Activated naive CD8-positive, alpha-beta T cell treated with anti-CD3 and anti-CD28 coated beads for 36 hours (primary cell): ENCODE measurements at places on chromosomes 1 and 21. TPM values are rescaled to one million over a fixed set of nuclear protein-coding genes. Genes with fewer than 3 reads are reported as not detected.

Gene AGTRAP
- total RNA-seq = 11.0 TPM

DNA sequence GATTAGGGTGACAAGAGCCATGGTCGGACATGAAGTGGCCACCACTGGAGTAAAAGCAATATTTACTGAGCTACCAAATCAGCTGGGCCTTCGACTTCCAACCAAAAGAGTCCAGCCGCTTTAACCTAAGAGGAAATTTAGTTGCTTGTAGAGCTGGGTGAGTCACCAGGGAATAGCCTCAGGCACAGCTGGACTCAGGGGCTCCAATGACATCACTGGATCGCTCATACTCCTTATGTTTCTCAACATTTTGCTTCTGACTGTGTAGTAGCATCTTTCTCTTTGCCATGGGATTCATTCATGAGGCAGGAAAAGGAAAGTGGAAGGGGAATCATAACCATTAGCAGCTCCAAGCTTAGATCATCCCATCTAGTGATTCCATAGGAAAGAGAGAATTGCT, 664.4 kb downstream of the MATN1 start:
- H3K36me3 ChIP-seq = no peaks in the 10 kb centered on the region
- no peak overlapping the region for H3K4me3 ChIP-seq
- no peaks in the 10 kb centered on the region for H3K27me3 ChIP-seq
- no peaks in the 10 kb centered on the region for H3K4me1 ChIP-seq

GRCh38 chr1:88462096-88462487, 222.0 kb upstream of the PKN2 start:
- no peaks in the 10 kb centered on the region for H3K4me1 ChIP-seq
- H3K27ac ChIP-seq = no peak overlapping the region
- H3K27me3 ChIP-seq = peaks cover 38% of the 10 kb centered on the region
- H3K4me3 ChIP-seq = no peak overlapping the region
- no peaks in the 10 kb centered on the region for H3K36me3 ChIP-seq

Gene HCN3
- total RNA-seq = 1.6 TPM

- H3K4me1 ChIP-seq = peaks cover 56% of the 10 kb centered on the region
Measured at GRCh38 chr1:12595757-12596006, 22.3 kb downstream of the DHRS3 start.

Gene GPR61
- total RNA-seq = not detected

DNA sequence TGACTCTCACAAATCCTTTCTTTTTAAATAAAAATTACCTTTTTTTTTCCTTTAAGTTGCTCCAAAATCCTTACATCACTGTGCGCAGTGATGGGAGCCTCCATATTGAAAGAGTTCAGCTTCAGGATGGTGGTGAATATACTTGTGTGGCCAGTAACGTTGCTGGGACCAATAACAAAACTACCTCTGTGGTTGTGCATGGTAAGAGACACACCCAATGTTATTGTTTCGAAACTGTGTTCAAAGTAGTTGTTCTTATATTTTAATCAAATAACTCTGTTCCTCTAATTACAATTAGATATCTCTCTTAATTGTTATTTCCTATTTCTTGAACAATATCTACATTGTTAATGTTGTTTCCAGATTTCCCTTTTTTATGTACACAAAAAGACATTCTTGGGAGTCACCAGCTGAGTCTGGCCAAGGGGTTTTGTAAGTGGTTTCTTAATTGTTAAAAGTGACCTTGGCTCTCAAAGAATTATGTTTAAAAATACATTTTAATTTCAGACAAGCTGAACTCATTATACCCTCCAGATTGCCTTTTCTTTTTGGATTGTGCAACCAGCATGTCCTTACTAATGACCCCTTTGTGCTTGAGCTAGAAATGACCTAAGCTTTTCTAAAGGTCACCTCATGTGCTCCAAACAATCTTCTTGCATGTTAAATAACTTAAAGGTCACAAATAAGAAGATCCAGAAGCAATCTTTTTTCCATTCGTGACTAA, 250.1 kb downstream of the HMCN1 start:
- H3K27me3 ChIP-seq = no peaks in the 10 kb centered on the region
- H3K4me1 ChIP-seq = peaks cover 5% of the 10 kb centered on the region
- no peak overlapping the region for H3K27ac ChIP-seq
- no peak overlapping the region for H3K4me3 ChIP-seq
